ENCODE measurements at places on chromosomes 7 and 10.

DNA sequence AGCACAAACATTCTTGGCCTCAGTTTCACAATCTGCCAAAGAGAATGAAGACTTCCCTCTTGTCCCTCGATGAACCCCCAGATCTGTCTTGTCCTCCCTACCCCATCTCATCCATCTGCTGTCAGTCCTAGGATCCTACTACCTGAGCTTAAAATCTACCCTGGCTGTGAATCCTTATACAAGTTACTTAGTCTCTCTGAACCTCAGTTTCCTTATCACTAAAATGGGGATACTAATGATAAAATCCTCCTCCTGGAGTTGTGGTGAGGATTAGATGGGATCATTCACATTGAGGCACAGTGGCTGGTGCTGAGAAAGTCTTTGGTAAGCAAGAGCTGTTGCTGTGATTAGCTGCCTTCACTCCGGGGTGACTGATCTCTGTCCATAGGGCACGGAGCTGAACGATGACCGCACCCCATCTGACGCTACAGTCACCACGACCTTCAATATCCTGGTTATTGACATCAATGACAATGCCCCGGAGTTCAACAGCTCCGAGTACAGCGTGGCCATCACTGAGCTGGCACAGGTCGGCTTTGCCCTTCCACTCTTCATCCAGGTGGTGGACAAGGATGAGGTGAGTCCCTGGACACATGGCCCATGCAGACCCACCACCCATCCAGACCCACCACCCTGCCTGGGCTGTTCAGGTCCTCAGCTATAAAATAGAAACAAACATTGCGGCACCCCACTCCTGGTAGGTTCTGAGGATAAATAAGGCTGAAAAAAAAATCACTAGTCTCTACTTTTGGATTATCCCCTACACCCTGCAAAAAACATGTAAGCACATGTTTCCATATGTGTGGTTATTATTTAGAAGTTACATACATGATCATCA lies 102.5 kb downstream of the C10orf105 start:
- DNase-seq = no peak

- no peak for DNase-seq
Observed at GRCh38 chr10:102254426-102254825, 9.1 kb downstream of the GBF1 start.

- no peak for DNase-seq
Observed at GRCh38 chr10:22320591-22321155, at the start of gene BMI1. TSS of gene BMI1 (plus strand) at chr10:22321099. CDS start at chr10:22326450, 5,351 bp downstream.

DNA sequence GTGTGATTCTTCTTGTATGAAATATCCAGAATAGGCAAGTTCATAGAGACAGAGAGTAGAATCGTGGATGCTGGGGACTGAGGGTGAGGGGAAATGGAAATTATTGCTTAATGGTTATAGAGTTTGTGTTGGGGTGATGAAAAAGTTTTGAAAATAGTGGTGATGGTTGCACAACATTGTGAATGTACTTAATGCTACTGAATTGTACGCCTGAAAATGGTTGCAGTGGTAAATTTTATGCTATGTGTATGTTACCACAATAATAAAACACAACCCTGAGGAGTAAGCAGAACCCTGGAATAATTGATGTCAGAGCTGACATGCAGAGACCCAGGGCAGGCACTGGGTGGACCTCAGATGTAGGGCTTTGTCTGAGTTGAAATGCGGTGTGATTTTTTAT lies 57.6 kb downstream of the TACR2 start:
- DNase-seq = no peak

- DNase-seq = no peak
Observed at GRCh38 chr10:131245475-131246059, 66.0 kb downstream of the TCERG1L start.

GRCh38 chr10:127952575-127952869 lies 45.6 kb downstream of the PTPRE start:
- no peak for DNase-seq

- DNase-seq = no peak
Observed at GRCh38 chr7:85103357-85103756, 83.5 kb downstream of the SEMA3D start.

GRCh38 chr10:79128923-79129305 lies 60.1 kb downstream of the ZMIZ1 start:
- no peak for DNase-seq

- peak; percentile 22 for DNase-seq
Observed at GRCh38 chr7:101507791-101508252, 121.3 kb downstream of the MYL10 start.

GRCh38 chr10:78832281-78832680 lies 236.5 kb upstream of the ZMIZ1 start:
- no peak for DNase-seq

- no peak for DNase-seq
Observed at GRCh38 chr7:30212701-30213111, 71.7 kb upstream of the ZNRF2 start.

DNA sequence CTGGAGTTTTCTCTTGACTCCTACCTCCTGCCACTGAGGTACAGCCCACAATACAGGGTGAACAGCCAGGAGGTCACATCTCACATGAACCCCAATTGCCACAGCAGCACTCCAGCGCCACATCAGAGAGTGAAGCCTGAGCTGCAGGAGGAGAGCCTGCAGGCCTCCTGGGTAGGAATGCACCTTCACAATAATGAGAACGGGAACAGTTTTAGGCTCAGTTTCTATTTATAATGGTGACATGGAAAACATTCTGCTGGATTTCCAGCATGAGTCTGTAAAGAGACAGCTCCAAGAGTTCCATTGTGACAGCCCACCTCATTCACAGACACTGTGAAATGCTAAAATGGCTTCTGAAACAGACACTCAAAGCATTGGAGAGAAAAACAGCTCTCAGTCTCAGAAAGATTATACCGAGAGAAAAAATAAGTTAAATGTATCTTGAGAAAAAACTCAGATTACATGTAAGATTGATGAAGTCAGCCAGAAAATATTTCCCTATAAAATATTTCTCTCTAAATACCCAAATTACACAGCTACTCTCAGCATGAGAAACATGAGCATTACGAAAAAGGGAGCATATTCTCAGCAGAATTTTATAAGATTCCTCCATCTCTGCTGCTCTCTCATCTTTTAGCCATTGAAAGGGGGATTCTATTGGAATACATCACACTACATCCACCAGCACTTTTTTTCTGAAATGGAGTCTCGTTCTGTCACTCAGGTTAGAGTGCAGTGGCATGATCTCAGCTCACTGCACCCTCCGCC lies 11.3 kb downstream of the ZNF680 start:
- DNase-seq = no peak

GRCh38 chr7:55510621-55511020 lies 61.7 kb downstream of the VOPP1 start:
- no peak for DNase-seq

GRCh38 chr7:90715067-90715466 lies 118.9 kb downstream of the CDK14 start:
- no peak for DNase-seq

DNA sequence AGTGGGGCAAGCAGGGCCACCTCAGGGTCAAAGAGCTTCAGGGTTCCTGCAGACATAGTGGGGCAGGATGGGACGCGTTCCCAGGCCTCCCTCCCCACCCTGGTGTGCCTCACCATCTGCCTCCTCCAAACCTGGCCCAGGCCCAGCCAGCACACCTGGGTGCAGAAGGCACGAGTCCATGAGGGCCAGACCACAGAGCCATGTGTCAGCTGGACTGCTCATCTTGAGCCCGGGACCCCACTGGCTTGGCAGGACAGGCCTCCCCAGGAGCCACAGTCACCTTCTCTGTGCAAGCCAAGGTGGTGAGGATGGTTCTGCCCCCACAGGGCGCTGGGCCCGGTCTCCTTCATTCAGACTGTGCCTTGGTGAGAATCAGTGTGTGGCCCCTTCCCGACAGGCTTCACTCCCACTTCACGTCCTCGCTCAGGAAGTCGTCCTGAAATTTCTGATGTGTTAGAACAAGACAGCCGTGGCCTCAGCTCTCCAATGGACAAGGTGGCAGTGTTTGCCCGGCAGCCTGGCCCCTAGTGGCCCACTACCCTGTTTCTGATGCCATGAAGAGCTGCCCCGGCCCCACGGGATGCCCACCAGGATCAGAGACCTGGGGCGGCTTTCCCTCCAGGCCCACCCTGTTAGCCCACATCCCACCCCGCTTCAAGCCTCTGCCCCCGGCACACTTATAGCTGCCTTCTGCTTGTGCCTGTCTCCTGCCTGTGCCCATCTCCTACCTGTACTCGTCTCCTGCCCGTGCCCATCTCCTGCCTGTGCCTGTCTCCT lies 59.6 kb upstream of the EBF3 start:
- DNase-seq = no peak

DNA sequence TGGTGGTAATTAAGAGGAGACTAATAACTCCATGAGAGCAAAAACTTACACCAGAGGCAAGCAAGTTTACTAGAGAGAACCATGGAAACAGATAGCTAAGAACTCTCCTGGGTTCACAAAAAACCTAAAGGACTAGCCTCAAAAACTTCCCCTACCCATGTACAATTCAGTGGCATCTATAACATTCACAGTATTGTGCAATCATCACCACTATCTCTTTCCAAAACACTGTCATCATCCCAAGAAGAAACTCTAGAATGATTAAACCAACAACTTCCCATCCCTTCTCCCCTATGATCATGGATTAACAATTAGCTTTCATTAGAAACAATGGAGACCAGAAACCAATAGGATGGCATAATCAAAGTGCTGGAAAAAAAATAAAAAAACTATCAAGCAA lies 1038.3 kb downstream of the LRMDA start:
- no peak for DNase-seq

DNA sequence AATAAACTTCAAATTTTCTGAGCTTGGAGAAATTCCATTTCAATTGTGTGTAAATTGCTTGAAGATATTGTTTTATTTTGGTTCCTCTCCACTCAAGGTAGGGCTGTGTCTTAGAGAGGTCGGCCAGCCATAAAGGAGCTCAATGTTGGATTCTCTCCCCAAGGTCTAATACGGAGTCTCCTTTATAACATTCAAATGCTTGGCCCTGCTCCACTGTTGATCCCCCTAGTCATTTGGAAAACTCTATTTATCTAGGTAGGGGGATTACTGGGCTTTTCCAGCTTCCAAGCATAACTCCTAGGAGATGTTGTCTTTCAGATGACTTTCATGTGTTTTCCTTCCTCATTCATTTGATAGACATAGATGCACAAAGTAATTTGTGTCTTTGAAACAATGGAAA lies 170.9 kb downstream of the LRMDA start:
- no peak for DNase-seq

- DNase-seq = no peak
Observed at GRCh38 chr7:20777377-20778062, 9.2 kb downstream of the SP8 start.

- no peak for DNase-seq
Observed at GRCh38 chr7:125878235-125878956, 948.8 kb upstream of the POT1 start.

- no peak for DNase-seq
Observed at GRCh38 chr7:95549818-95550529, 46.3 kb downstream of the PDK4 start.

- no peak for DNase-seq
Observed at GRCh38 chr7:157013602-157014549, 3.4 kb upstream of the MNX1 start.

- DNase-seq = no peak
Observed at GRCh38 chr7:27478556-27478955, 184.1 kb downstream of the HIBADH start.

GRCh38 chr7:105209870-105210269 lies 178.9 kb downstream of the SRPK2 start:
- DNase-seq = no peak

DNA sequence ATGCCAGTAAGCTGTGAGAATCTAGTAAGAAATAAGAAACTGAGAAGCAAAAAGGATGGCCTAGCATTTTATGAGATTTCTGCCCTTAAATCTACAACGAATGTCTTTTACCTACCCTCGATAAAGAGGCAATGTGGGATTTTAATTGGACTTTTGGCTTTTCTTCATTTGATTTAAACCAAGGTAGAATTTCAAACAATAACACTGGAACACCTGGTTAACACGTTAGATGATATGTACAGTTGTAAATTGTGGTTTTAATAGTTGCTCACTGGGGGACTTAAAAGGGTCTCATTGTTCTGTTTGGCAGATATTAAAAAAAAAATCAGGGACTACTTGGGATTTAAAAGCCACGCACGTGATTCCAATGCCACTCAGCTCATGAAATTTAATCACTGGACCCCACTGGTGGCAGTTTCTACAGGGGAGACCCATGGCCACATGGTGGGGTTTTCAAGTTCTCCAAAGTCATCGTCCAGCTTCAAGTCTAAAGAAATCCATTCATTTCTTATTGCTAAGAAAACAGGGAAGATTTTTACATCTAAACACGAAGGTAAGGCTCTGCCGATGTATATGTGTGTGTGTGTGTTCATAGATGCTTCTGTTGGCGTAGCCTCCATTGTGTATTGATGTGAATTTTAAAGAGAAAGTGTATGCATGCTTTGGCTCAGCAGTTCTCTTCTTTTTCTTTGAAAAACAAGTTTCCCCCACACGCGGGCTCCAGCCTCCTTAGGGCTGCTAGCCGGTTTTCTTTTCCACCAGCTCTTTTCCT lies 588.6 kb upstream of the MKI67 start:
- DNase-seq = no peak

DNA sequence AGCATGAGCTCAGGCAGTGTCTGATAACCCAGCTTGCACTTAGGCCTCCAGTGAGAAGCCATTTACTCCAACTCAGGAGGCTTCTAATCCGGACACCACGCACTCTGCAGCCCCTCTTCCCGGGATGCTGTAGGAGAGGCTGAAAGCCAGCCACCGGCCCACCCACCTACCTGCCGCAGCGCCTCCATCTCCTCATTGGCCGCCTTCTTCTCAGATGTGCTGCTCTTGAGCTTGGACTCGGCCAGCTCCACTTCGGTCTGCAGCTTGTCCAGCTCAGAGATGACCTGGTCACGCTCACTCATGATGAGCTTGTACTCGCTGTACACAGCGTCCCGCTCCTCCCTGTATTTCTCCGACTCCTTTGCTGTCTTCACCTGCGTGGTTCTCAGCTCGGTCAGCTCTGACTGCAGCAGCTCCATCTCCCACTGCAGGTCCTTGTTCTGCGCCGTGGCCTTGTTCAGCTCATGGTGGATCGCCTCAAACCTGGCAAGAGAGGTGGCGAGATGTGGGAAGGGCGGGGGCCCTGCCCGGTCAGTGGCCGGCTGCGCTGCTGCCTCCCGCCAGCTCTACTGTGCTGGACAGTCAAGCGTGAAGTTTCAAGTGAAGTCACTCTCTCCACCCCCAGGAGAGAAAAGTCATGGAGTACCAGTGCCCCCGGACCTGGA lies 84.7 kb downstream of the DLG5 start:
- DNase-seq = no peak
